Activated CD8-positive, alpha-beta memory T cell treated with anti-CD3 and anti-CD28 coated beads, Interleukin-2, amount 50 U/mL, for 48 hours (primary cell): ENCODE measurements at places on chromosomes 2 and 18.

GRCh38 chr2:122414902-122415301, 659.5 kb downstream of the TSN start:
- DNase-seq = no peak

DNA sequence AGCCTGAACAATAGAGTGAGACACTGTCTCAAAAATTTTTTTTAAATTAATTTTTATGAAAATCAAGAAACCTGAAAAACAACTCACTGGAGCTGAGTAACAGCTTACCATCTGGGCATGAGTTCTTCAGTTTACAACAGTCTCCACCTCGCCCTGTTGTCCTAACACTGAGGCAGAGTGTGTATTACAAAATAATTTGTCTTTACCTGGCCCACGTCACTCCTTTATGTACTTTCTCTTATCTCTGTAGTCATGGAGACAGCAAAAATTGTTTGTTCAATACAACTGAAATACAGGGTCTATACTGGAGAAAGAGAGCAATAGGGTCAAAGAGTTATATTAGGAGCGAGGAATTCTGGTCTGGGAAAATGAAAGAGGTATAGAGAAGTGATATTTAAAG, 48.1 kb downstream of the CYTIP start:
- DNase-seq = no peak

DNA sequence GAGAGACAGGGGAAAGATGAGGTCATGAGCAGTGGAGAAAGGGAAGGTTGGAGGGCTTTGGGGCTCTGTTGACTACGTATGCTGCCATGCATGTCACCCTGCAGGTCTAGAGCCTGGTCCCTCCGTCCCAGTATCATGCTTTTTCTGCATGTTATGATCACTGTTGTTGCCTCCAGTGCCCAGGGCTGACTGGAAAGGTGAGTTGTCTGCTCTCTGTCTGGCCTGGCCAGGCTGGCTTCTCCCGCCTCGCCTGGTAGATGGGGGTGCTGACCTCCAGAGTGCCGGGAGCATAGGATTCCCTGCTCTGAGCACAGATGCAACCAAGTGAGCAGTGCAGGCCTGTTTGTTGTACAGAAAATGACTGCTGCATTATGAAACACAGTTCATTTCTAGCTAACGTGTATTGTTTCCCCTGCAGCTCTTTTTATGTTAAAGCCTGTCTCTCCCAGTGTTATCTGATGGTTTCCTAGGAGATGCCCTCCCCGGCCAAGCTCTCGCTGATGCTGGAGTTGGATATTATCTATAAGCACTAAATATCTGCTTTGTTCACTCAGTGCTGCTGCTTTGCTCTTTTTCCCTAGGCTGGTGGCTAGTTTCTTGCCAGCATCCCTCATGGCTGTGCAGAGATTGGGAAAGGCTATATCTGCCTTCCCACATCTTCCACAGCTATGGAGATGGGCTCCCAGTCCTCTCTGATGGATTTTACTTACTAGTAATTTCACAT, 158.2 kb downstream of the TDRD15 start:
- no peak for DNase-seq

- no peak for DNase-seq
Measured at GRCh38 chr2:44200759-44201158, 32.1 kb downstream of the PPM1B start.

- DNase-seq = no peak
Measured at GRCh38 chr2:155645791-155646190, 686.7 kb downstream of the NR4A2 start.

DNA sequence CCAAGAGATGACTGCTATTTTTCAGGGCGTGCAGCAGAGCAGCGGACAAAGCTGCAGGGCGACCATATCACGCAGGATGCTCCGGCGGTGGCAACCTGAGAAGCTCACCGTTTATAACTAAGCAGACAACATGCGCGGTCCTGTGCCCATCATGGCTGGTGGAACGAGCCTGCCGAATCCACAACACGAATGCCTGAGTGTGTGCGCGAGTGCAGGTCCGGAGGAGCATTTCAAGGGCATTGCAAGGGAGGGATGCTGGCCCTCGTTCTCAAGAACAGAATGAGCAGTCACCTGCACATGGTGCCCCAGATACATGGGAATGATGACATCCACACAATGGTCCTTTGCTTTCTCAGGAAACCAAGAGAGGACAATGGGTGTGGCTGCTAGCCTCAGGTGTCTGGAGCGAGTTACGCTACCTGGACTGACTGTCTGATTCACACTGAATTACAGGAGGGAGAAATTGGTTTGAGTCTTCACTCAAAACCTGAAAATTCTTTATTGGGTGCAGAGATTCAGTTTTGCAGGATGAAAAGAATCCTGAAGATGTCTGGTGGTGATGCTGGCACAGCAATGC, 39.8 kb downstream of the TBC1D8 start:
- DNase-seq = no peak
